WTC11 (cell line): ENCODE measurements at places on chromosomes 12 and 14. TPM values are rescaled to one million over a fixed set of nuclear protein-coding genes. Genes with fewer than 3 reads are reported as not detected.

GRCh38 chr14:99168330-99168729 lies 103.7 kb downstream of the BCL11B start:
- DNase-seq, result no peak

DNA sequence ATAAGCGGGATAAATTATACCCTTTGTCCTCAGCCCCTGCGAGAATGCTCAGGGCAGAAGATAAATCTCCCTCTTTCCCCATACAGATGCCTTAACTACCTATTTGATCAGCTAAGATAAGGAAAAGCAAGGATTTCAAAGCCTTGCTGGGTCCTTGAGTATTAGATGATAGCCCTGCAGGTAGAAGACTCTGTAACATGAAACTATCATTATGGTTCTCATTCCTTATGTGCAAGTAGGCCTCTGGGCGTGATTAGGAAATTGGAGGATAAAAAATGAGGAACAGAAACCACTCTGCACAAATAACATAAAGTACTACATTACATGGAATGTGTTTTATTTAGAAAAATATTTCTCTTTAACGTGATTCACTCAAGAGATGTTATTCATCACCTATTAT lies 14.5 kb upstream of the WDR89 start:
- DNase-seq, result no peak

DNA sequence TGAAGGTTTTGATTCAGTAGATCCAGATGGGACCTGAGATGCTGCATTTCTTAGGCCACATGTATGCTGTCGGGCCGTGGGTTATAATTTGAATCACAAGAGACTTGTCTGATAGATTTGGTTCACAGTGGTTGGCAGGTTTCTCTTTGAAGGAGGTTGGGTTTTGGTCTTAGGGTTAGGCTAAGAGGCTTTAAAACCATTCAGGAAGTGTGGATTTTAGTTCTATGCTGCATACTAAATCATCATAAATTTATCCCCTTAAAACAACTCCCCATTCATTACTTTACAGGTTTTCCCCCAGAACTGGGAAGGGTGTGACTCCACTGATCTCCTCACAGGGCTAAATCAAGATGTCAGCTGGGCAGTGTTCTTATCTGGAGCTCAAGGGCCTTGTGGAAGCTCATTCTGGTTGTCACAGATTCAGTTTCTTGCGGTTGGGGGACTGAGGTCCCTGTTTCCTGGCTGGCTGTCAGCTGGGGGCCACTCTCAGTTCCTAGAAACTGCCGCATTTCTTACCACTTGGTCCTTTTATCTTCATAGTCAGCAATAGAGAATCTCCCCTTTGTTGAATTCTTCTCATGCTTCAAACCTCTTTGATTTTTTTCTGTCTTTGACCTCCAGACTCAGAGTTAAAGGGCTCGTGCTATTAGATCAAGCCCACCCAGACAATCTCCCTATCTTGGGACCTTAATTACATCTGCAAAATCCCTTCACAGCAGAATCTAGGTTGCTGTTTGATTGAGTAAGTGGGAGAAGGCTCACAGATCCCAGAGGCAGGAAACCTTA lies 20.6 kb upstream of the PCNX1 start:
- DNase-seq, result no peak

DNA sequence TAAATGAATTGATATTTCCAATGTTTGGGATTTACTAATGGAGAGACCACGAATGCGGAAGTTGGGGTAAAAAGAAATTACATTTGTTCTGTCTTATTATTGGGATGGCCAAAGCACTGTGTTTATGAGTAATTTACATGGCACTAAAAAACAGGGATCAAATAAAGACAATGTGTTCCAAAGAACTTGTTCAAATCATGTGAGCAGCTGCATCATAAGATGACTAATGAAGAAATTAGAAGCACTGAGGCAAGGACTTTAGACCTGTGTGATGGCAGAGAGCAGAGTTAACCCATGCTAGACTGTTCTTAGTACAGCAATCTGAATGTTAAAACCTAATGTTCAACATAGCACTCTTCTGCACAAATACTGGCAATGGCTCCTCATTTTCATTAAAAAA lies 34.3 kb upstream of the DCN start:
- no peak for DNase-seq

Gene PLCZ1
- not detected in 3 replicates for total RNA-seq

GRCh38 chr14:50232276-50232642 lies 881 bp upstream of the SOS2 start:
- no peak for DNase-seq

Gene GLT8D2
- total RNA-seq, result 4.5 to 10.2 TPM (median 8.8 TPM) in 3 replicates

DNA sequence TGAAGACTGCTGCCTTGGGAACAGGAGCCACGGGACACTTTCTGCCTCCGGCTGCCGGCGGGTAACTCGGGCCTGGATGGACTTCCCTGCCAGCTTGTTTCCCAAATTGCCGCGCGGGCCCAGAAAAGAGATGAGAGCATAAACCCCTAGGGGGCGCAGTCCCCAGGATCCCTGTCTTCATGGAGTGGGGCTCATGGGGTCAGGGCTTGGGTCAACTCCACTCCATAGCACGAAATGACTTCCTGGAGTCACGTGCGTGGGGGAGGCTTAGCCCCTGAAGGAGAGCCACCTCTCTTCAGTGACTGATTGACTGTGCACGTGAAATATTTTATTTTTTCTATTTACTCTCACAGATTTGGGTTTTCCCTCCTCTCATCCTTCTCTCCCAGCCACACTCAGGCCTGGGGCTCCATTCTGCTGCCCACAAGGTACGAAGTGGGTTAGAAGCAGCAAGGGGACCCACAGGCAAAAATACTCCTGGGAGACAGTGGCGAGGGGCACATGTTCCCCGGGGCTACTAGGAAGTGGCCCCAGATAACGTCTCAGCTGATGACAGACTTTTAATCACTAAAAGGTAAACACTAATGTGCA lies 10.0 kb downstream of the PGF start:
- peak; percentile 86 for DNase-seq

GRCh38 chr12:31843398-31844095 lies 114.7 kb upstream of the AMN1 start:
- no peak for DNase-seq

GRCh38 chr12:49369411-49370145 lies 2.3 kb downstream of the SPATS2 start:
- peak; percentile 28 for DNase-seq

DNA sequence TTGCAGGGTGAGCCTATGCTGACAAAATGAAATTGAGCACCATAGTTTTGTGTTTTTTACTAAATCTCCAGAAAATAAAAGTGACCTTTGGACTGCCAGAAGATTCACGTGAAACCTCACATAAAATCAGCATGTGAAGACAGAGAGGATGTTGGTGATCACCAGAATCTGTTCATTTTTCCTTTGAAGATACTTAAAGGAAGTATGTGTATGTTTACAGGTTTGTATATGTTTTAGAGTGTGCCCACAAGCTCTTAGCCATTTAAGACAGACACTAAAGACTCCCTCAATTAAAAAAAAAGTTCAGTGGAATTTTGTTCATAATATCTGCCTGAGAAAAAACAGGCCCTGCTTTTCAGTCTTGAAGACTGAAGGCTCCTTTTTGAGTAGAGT lies 25.9 kb downstream of the DDX47 start:
- no peak for DNase-seq

DNA sequence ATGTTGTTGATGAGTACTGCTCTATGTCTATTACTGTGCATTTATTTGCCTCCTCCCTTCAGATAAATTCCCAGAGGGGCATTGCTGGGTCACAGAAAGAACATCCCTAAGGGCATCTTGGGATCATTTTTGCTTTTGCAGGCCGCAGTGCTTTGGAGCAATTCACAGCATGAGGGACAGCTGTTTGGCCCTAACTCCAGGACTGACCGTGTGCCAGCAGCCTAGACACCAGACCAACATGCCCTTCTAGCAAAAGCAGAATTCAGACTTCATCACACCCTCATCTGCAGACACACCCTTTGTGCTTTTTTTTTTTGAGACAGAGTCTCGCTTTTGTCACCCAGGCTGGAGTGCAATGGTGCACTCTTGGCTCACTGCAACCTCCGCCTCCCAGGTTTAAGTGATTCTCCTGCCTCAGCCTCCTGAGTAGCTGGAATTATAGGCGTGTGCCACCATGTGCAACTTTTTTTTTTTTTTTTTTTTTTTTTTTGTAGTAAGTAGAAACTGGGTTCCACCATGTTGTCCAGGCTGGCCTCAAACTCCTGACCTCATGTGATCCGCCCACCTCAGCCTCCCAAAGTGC lies 31.0 kb downstream of the RNF34 start:
- DNase-seq, result no peak

GRCh38 chr14:53596853-53597525 lies 359.6 kb downstream of the BMP4 start:
- no peak for DNase-seq

Gene DIO2
- total RNA-seq, result 0.02 to 0.04 TPM (median 0.02 TPM) in 3 replicates
